Hindlimb muscle (tissue), 1 donor: ENCODE measurements at places on chromosomes 2 and 18. TPM values are rescaled to one million over a fixed set of nuclear protein-coding genes. Genes with fewer than 3 reads are reported as not detected.

PDCD1 gene
- polyA plus RNA-seq: 0.12 TPM

MPP4 gene
- 0.09 TPM for polyA plus RNA-seq

LOXHD1 gene
- 2.8 TPM for polyA plus RNA-seq

- no peak for DNase-seq
Observed at GRCh38 chr2:237236188-237236587, 150.5 kb downstream of the COPS8 start.

GRCh38 chr2:67726416-67726815 lies 329.3 kb downstream of the ETAA1 start:
- no peak for DNase-seq

DNA sequence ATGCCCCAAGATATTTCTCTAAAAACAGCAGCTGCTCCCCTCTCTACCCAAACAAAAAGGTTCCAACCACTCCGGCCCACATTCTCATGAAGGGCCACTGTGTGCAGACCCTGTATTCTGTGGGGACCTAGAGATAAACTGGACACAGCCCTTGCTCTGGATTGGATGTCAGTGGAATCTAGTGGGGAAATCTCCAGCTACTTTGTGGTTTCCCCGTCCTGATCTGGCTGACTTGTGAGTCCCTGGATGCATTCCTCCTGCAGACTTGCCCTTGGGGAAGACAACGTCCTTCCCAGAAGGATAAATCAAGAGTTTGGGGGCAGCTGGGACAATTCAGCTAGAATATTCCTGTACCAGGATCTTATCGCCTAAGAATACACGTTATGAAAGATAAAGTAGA lies 151.1 kb downstream of the FSHR start:
- DNase-seq: no peak

GRCh38 chr2:148968301-148968700 lies 70.2 kb upstream of the LYPD6B start:
- no peak for DNase-seq
